ENCODE measurements at places on chromosomes 6 and 20. TPM values are rescaled to one million over a fixed set of nuclear protein-coding genes. Genes with fewer than 3 reads are reported as not detected.

DNA sequence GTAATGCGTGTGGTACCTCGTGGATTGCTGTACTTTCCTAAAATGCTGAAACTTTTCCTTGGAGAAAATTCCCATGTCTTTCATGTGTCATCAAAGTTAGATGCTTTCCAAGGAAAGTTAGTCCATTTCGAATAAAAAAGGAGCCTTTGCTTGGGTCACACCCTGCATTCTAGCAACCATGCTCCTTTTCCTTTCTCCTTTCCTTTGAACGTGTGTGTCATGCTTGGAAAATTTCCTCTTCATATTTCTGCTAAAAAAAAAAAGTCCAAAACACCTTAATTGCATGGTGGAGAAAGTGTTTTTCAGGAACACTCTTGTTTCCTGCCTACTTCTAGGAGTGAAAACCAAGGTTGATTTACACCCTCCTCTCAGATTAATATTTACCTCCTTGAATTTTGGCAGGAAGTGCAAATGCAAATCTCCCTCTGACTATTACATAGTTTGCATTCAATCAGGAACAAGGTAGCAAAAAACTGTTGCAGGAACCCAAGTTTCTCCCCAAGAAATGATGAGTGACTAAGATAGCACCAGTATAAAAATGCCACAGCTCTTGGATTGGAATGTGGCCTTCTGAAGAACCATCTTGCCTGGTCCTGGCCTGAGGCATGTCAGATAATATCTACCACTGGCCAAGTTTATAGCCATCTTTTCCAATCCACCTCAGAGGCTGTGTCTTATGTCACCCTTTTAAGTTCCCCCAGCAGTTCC lies 590.6 kb downstream of the QKI start:
- DNase-seq = no peak

DNA sequence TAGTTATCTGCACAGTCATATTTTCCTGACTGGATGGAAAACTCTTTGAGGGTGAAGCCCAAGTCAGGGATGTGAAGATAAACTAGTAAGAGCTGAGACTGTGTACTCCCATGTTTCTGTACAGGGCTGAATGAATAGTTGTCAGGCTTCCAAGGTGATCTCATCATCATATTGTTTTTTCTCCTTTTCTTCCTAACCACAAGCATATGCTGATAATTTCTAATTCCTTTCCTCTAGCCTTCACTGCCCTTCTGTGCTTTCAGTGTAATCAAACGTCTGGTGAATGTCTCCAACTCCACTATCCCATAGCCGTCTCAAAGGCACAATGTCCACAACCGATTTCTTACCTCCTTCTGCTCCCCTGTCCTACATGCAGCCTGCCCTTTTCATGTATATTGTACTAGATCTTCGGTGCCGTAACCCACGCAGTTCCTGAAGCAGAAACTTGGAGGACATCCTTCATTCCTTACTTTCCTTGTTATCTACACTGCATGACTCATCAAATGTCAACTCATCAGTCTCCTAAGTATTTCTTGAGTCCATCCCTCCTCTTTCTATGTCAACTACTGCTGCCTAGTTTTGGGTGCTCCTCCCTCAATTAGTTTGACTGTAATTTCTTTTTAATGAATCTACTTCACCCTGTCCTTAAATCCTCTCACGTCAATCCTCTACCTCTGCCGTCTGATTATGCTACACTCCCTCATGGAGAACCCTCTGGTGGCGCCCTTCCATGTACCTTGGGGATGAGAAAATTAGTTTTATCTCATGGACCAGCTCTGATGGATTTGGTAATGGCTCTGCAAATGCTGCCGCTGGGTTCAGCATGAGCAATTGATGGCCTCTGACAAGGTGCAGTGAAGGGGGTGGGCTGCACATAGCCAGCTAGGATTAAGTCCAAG lies 21.9 kb downstream of the NCOA7 start:
- no peak for DNase-seq

DNA sequence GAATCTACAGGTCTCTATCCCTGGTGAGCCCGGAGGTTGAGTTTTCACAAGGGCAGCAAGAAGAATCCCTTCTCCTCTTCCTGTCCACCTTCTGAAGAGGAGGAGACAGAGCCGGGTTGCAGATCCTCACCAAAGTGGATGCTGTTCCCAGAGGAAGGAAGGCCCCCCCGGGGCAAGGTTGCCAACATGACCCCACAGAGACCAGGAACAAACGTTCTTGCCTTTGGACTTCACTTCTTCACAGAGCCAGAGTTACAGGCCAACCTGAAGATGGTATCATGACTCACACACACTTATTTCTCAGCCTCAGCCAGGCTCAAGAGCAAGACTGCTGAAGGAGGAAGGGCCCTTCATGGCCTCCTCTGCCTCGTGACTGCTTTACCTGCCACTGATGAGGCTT lies 384.3 kb downstream of the CD83 start:
- DNase-seq = no peak

- no peak for DNase-seq
Measured at GRCh38 chr20:24768713-24769601, 180.1 kb upstream of the CST7 start.

GRCh38 chr6:101683884-101684283 lies 290.4 kb downstream of the GRIK2 start:
- DNase-seq = no peak

- no peak for DNase-seq
Measured at GRCh38 chr6:136923116-136923953, 1.2 kb downstream of the SLC35D3 start.

- DNase-seq = no peak
Measured at GRCh38 chr6:138593124-138593877, 94.0 kb upstream of the NHSL1 start.

- DNase-seq = no peak
Measured at GRCh38 chr20:41573955-41574354, 44.2 kb downstream of the CHD6 start.

DNA sequence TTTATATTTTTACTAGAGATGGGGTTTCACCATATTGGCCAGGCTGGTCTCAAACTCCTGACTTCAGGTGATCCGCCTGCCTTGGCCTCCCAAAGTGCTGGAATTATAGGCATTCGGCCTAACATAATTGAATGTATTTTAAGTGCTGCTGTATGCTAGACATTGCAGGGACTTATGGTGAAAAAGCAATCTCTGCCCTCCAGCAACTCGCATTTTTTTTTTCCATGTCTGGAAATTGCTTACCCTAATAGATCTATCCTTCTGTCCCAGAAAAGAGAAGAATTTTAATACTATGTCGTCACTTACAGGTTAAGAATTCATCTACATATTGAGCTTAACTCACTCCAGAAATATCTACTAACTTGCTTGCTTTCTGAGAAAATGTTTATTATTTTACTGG lies 10.4 kb downstream of the ITCH start:
- DNase-seq = no peak

- no peak for DNase-seq
Measured at GRCh38 chr6:43924222-43924702, 154.3 kb downstream of the VEGFA start.

DNA sequence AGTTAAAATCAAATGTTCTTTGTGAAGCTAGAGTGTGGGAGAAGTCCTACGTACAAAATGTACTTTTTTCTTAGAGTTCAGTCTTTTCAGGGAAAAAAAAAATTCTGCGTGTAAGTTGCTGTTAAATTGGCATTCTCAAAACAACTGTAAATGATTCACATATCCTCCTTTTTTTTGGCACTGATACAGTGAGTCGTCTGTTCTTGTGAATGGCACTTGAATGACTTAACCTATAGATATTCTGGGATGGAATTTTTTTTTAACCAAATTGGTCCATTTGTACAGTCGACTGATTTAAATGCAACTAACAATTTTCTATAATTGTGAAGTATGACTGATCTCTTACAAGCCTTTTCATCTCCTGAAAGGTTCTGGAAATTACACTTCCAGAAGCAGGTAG lies 5.5 kb upstream of the JAG1 start:
- no peak for DNase-seq

GRCh38 chr20:11091511-11091910 lies 417.7 kb upstream of the JAG1 start:
- no peak for DNase-seq

- no peak for DNase-seq
Measured at GRCh38 chr6:108165714-108166663, at the start of gene NR2E1. TSS of gene NR2E1 (plus strand) at chr6:108166022. CDS start at chr6:108166766, 744 bp downstream.

DNA sequence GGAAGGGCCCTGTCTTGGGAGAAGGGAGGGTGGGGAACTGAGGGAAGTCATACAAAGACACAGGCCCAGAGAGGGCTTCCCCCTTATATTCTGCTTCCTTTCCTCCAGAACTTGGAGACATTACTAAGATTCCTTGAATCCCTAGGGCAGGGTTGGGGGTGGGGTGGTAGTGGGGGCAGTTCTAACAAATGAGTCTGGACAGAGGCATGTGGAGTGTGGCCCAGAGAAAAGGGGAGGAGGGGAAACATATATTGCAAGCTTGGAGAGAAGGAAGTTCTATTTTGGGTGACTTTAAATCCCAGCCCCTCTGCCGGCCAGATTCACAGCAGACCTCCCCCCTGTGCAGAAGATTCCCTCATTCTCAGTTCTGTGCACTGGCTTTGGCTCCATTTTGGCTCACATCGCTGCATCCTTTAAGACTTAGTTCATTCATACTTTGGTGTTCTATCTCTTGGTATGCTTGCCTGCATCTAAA lies 43.7 kb downstream of the DAAM2 start:
- no peak for DNase-seq

DNA sequence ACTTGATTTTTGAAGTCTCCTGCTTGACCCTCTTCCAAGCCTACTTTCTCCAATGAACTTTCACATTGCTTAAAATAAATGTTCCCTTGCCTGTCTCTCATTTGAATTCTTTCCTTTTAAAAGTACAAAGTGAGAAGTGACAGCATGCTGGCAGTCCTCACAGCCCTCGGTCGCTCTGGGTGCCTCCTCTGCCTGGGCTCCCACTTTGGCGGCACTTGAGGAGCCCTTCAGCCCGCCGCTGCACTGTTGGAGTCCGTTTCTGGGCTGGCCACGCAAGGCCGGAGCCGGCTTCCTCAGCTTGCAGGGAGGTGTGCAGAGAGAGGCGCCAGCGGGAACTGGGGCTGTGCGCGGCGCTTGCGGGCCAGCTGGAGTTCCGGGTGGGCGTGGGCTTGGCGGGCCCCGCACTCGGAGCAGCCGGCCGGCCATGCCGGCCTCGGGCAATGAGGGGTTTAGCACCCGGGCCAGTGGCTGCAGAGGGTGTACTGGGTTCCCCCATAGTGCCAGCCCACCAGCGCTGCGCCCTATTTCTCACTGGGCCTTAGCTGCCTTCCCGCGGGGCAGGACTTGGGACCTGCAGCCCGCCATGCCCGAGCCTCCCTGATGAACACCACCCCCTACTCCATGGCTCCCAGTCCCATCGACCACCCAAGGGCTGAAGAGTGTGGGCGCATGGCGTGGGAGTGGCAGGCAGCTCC lies 31.9 kb downstream of the SERPINB6 start:
- DNase-seq = no peak

GRCh38 chr6:29399525-29399924 lies 4.1 kb downstream of the OR12D2 start:
- no peak for DNase-seq

DNA sequence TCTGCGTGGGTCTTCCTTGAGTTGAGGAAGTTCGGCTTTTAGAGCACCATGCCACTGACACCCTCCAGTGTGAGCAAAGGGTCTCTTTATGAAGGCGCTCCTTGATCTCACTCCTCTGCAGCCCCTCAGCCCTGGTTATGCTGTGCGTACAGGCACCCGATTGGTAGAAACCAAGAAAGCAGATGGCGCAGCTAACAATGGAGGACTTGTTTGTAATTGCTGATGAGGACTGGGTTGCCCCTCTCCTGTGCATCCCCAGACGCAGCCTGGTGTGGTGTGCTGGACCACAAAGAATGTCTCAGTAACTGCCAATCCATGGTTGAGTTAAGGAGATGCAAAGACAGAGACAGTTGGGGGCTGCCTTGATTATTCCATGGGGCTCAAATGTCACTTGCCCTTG lies 30.2 kb downstream of the INSM1 start:
- DNase-seq = no peak

DNA sequence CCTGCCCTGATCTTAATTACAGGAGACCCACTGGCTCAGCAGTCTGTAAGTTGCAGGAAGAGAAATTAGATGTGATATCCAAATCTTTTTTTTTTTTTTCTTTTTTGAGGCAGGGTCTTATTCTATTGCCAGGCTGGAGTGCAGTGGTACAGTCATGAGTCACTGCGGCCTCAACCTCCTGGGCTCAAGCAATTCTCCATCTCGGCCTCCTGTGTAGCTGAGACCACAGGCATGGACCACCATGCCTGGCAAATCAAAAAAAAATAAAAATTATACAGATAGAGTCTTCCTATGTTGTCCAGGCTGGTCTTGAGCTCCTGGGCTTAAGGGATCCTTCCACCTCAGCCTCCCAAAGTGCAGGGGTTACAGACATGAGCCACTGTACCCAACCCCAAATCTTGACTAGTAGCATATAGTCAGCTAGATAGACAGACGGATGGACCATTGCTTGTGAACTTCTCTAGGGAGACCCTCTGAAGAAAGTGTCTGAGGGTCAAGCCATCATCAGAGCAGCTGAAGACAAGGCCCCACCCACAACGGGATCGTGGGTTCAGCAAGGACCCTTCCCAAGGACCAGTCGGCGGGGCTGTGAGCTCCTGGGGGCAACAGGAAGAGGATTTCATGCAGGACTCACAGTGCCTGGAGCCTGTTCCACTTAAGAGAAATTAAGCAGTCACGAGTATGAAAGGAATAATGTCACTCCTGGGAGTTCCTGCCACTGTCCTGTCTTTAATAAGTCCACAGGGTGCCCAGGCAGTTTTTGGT lies 222.7 kb downstream of the ANKRD60 start:
- DNase-seq = no peak

GRCh38 chr6:38218235-38218634 lies 398.7 kb downstream of the ZFAND3 start:
- DNase-seq = no peak

DNA sequence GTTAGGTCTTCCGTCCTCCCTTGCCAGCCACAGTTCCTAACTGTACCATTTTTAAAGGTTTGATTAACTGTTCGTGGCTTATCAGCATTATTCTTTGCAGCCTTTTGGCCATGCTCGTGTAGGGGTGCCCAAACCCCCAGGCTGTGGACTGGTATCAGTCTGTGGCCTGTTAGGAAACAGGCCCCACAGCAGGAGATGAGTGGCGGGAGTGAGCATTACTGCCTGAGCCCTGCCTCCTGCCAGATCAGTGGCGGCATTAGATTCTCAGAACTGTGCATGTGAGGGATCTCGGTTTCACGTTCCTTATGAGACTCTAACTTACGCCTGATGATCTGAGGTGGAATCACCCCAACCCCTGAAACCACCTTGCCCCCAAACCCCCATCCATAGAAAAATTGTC lies 79.3 kb downstream of the TBC1D7 start:
- no peak for DNase-seq

The MOXD1 gene
- 0.92 TPM for total RNA-seq

The EYS gene
- total RNA-seq = 0.04 TPM

The PSMB8 gene
- 9.9 TPM for total RNA-seq
